ENCODE measurements at places on chromosomes 3 and 15.

- no peak for DNase-seq
Measured at GRCh38 chr15:101808201-101808600, 3.8 kb upstream of the OR4F15 start.

DNA sequence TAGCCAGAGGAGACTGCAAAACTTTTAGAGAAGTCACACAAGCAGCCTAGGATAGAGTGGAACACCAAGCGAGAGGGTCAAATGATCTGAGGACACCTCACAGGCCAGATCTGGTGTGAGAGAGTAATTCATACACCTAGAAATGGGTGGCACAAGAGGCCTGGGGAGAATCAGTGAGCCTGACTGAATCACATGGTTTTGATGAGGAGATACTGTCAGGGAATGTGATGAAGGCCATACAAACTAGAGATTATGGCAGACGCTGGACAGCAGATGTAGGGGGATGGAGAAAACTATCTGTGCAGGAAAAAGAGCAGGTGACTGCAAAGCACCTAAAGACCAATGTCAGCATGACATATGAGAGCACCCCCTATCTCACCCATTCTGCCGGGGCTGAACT is 105.0 kb upstream of the TTC14 start:
- no peak for DNase-seq

GRCh38 chr3:106347350-106347749 is 478.5 kb upstream of the CBLB start:
- no peak for DNase-seq

DNA sequence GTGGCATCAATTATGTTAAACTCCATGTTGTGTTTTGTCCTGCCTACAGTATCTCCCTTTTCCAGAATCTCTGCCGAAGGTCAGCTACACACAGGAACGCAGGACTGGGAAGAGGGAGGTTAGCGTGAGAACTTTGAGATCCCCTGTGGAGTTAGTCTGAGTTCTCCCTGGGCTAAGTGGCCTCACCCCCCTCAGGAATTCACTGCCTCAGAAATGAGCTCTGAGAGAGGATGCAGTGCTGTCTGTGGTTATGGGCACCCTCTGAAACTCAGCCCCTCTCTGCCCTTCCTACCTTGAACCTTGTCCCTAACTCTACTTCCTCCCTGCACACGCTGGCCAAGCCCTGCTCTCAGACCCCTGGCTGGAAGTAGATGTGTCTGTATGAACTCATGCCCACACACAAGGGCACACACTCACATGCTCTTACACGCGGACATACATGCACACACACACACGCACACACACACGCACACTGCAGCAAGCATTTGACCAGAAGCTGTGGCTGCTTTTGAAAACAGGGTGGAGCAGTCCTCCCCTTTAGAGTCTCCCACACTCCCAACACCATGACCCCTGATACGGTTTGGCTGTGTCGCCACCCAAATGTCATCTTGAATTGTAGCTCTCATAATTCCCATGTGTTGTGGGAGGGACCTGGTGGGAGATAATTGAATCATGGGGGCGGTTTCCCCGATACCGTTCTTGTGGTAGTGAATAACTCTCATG is 5.3 kb upstream of the VIPR1 start:
- DNase-seq: no peak

- no peak for DNase-seq
Measured at GRCh38 chr3:47007482-47008233, 28.2 kb downstream of the NBEAL2 start.
